ENCODE measurements at places on chromosomes 2 and 18. TPM values are rescaled to one million over a fixed set of nuclear protein-coding genes. Genes with fewer than 3 reads are reported as not detected.

Gene MALL
- 39.3 TPM for total RNA-seq

Gene FAM117B
- total RNA-seq: 2.7 TPM

Gene PFN4
- 0.23 TPM for total RNA-seq

Gene CRYBA2
- total RNA-seq: not detected

Gene BABAM2
- total RNA-seq: 17.8 TPM

Gene ASB18
- total RNA-seq: under 0.01 TPM

Gene POTEJ
- 0.47 TPM for total RNA-seq

Gene GCKR
- total RNA-seq: 0.85 TPM

Gene PLB1
- total RNA-seq: 0.05 TPM

Gene LINC00305
- total RNA-seq: not detected

Gene FSIP2
- total RNA-seq: 0.05 TPM

Gene HOXD12
- not detected for total RNA-seq

Gene SMAD4
- 100 TPM for total RNA-seq

Gene INPP5D
- 45.3 TPM for total RNA-seq

Gene KLHL41
- 0.34 TPM for total RNA-seq

Gene CCDC121
- total RNA-seq: 2.8 TPM

Gene GYPC
- 227 TPM for total RNA-seq

Gene SKOR2
- not detected for total RNA-seq

Gene CPLX4
- total RNA-seq: not detected

Gene APOB
- total RNA-seq: 0.09 TPM

Gene POTEF
- total RNA-seq: 0.34 TPM

Gene OR6B2
- total RNA-seq: not detected

Gene SCN7A
- total RNA-seq: not detected

Gene RNU2-63P
- not detected for total RNA-seq

Gene PROKR1
- total RNA-seq: not detected

Gene XIRP2
- total RNA-seq: not detected

Gene MAP3K19
- not detected for total RNA-seq

Measured in dermis blood vessel endothelial cell (primary cell).